ENCODE measurements at places on chromosomes 2 and 18. TPM values are rescaled to one million over a fixed set of nuclear protein-coding genes. Genes with fewer than 3 reads are reported as not detected.

Gene IL36B
- not detected for total RNA-seq

Gene KLHL14
- total RNA-seq: 53.0 TPM

Gene DOK6
- total RNA-seq: 68.1 TPM

Gene EIF5B
- 13.0 TPM for total RNA-seq
